ENCODE measurements at places on chromosomes 16 and 17.

GRCh38 chr16:53908731-53909130 is 204.8 kb downstream of the FTO start:
- DNase-seq = no peak

- no peak for DNase-seq
These were observed 469.6 kb downstream of the SOX9 start for GRCh38 chr17:72590382-72590781.

DNA sequence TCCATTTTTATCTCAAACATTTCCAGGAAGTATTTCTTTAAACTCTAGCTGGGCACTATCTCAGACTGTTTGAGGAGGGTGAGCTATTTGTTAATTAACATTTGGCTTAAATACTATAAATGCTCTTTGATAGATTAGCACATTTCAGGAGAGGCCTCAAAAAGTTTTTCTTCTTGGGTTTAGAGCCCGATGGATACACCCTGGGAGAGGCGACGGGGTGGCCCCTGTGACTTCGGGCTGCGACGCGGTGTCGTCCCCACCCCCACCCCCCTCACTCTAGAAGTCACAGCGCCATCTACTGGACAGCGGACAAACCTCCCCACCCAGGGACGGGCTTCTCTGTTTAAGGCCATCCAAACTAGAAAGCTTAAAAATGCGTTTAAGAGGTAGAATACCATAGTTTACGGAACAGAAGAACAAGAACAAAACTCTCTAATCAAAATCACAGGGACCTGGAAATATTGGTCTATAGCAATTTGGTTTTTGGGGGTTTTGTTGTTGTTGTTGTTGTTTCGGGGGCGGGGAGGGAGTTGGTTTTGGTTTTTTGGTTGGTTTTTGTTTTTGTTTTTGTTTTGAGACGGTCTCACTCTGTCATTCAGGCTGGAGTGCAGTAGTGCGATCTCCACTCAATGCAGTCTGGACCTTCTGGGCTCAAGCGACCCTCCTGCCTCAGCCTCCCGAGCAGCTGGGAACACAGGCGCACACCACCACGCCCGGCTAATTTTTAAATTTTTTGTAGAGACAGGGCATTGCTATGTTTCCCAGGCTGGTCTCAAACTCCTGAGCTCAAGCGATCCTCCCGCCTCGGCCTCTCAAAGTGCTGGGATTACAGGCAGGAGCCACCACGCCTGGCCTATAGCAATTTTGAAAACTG is 254.4 kb downstream of the C16orf95 start:
- peak; percentile 3 for DNase-seq

GRCh38 chr17:41697122-41697962 is 8.7 kb downstream of the EIF1 start:
- no peak for DNase-seq

DNA sequence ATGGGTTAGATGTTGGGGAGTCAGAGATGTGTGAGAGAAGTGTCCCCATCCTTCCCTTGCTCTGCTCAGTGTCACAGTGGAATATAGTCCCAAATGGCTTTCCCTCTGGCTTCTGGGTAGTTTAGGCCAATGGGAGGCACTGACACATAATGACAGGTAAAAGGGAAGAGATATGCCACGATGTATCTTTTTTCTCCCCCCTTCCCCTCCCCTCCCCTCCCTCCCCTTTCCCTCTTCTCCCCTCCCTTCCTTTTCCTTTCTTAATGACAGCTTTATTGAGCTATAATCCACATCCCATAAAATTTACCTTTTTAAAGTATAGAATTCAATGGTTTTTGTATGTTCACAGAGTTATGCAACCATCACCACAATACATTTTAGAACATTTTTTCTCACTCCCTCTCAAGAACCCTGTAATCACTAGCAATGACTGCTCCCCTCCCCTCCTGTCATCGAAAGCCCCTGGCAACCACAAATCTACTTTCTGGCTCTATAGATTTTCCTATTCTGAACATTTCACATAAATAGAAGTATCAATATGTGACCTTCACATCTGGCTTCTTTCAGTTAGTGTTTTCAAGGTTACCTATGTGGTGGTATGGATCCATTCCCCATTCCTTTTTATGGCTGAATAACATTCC is 617 bp upstream of the CCR7 start:
- DNase-seq = no peak

Data from activated CD8-positive, alpha-beta memory T cell treated with anti-CD3 and anti-CD28 coated beads for 1 hour (primary cell).